ENCODE measurements at places on chromosomes 11 and 22. TPM values are rescaled to one million over a fixed set of nuclear protein-coding genes. Genes with fewer than 3 reads are reported as not detected.

ANGPTL5 gene
- 0.17 TPM for polyA plus RNA-seq

CHRNA10 gene
- 0.13 TPM for polyA plus RNA-seq

RHBDD3 gene
- polyA plus RNA-seq: 32.4 TPM

MS4A3 gene
- polyA plus RNA-seq: 0.03 TPM

AAMDC gene
- polyA plus RNA-seq: 93.4 TPM

KLHL35 gene
- polyA plus RNA-seq: 4.1 TPM

OR51B5 gene
- not detected for polyA plus RNA-seq

HORMAD2 gene
- not detected for polyA plus RNA-seq

KLHL22 gene
- polyA plus RNA-seq: 13.9 TPM

TRPM5 gene
- not detected for polyA plus RNA-seq
